Fibroblast of mammary gland (primary cell): ENCODE measurements at places on chromosomes 7 and 10.

- peak; percentile 22 for DNase-seq
These were observed 10.6 kb upstream of the LIPM start for GRCh38 chr10:88791924-88792323.

DNA sequence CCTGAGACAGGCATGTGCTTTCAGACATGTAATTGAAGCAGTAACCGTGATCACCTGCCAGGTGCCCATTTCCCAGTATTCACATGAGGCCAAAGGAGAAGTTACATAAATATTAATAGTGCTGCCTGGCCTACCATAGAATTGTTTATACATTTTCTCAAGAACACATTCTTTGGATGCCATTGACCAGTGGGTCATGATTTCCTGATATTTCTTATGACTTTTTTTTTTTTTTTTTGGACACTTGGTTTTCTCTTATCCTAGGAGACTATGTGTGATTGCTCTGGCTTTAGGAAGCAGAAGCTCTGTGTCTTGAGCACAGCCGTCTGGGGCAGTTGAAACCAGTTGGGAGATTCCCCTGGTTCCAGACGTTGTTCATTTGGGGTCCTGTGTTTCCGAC lies 143.9 kb upstream of the NPS start:
- peak; percentile 15 for DNase-seq

DNA sequence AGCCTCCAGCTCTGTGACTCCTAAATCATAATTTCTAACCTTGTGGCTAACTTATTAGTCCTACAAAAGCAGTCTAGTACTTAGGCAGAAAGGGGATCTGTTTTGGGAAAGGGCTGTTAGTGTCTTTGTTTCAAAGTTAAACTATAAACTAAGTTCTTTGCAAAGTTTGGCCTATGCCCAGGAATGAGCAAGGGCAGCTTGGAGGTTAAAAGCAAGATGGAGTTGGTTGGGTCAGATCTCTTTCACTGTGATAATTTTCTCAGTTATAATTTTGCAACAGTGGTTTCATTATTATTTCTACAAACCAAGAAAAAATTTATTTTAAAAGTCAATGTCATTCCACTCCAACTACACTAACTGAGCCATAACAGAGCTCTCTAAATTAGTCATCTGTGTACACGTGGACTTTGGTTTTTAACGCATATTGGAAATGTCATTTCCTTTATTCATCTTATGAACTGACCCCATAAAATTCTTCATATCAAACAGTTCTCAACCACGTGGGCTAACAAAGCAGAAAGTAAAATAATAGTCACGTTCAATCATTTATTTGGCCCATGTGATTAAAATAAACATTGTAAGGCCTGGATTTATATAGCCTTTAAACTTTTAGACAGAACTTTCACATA lies 143.2 kb upstream of the C7orf33 start:
- peak; percentile 21 for DNase-seq

DNA sequence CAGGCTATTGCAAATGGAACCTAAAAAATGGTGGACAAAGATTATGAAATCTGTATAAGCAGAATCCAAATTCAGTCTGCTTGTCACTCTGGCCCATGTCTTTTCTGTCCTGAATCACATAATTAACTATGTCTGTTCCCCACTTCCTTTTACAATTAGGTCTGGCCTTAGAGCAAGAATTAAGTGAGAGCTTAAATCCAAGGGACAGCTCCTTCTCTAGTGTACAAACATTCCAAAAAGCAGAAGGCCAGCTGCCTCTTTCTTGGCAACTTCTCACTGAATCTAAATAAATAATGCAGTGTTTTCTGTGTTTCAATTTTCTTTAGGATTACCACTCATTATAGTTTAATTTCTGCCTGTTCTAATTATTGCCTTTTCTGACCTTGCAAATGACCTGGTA lies 39.3 kb upstream of the NEBL start:
- DNase-seq = no peak

DNA sequence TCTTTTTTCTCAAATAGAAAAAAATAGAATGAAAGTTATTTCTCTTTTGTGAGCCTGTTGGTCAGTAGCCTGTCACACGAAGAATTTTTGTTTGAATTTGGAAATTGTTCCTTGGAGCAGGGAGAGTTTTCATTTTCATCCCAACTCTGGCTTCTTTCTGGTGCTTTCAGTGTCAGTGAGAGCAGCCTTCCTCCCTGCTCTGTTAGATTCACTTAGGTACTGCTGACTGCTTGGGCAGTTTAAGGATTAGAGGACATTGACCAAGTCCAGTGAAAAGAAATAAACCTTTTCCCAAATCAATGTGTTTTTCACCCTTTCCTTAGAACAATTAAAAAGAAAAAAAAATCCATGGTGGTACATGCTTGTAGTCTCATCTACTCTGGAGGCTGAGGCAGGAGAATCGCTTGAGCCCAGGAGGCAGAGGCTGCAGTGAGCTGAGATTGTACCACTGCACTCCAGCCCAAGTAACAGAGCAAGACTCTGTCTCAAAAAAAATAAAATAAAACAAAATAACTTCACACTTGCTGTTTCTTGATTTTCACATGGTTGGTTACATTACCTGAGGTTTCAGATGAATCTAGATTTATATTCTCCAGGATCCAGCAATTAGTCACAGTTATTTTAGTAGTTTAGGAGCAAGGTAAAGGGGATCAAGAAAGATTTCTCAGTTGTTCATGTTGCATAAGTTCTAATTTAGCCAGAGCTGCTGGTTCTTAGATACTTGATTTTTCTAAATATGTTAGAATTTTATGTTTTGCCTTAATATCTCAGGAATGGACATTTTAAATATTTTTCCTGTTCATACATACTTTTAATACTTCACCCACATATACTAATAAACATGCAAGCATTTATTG lies 63.1 kb downstream of the ZNRF2 start:
- DNase-seq = no peak

GRCh38 chr10:123583639-123584418 lies 82.3 kb upstream of the GPR26 start:
- DNase-seq = peak; percentile 76

DNA sequence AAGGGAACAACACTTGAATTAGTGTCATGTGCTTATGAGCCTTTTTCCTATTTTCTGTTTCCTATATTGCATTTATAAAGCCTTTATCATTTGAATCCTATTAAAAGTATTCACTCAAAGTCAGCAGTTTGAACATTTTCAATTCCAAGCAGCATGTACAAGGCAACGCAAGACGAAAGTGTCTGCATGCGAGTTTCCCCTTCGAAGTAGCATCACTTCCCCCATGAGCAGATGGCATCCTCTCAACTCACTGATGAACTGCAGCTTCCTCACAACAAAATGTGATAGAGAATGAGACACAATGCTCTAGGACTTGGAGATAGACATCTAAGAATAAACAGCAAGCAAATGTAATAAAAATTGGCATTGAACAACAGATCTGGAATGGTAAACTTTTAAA lies 270.7 kb downstream of the PRPF18 start:
- DNase-seq = no peak

GRCh38 chr10:45325116-45325515 lies 9.7 kb upstream of the OR13A1 start:
- no peak for DNase-seq

DNA sequence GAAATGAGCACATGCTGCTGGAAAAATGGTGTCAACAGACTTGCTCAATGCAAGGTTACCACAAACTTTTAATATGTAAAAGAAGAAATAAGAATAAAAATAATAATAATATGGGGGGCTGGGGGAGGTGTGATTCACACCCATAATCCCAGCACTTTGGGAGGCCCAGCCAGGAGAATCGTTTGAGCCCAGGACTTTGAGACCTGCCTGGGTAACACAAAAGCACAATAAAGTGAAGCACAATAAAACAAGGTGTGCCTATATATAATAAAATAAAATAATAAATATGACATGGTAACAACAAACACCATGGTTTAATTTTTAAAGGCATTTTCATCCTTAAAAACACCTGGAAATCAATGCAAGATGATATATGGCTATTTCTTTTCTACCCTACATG lies 25.1 kb downstream of the EIF3A start:
- DNase-seq = no peak

GRCh38 chr7:26370011-26370410 lies 78.3 kb downstream of the SNX10 start:
- DNase-seq = no peak

DNA sequence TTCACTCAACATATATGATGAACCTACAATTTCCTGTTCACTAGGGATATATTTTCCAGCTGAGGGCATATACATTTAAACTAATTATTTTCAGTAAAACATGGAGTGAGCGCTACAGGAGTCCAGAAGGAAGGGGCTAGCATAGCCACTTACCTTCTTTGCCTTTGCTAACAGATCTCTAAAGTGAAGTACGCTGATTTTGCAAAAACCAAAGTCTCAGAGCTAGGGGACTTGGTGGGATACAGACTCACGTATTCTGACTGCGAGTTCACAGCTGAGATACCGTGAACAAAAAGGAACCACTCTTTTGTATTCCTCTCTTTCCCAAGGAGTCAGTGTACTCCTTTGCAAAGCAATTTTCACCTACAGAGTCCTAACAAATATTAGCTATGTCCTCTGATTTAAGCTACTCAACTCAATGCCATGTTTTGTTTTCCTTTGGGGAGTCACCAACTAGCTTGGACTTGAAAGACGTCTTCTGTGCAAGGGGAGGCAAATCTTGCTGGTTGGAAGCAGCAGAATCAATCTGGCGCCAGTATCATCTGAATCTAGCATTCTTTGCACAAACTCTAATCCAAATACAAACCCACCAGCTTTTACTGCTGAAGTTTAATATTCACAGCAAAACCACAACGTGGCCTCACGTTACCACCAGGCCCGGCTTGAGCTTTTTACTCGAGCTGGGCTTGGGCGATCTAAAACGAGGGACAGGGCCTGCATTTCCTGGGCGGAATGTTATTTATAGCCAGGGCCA lies 657 bp downstream of the CDNF start:
- DNase-seq = peak; percentile 36

- no peak for DNase-seq
These were observed 234.1 kb downstream of the STK31 start for GRCh38 chr7:23944131-23944530.

DNA sequence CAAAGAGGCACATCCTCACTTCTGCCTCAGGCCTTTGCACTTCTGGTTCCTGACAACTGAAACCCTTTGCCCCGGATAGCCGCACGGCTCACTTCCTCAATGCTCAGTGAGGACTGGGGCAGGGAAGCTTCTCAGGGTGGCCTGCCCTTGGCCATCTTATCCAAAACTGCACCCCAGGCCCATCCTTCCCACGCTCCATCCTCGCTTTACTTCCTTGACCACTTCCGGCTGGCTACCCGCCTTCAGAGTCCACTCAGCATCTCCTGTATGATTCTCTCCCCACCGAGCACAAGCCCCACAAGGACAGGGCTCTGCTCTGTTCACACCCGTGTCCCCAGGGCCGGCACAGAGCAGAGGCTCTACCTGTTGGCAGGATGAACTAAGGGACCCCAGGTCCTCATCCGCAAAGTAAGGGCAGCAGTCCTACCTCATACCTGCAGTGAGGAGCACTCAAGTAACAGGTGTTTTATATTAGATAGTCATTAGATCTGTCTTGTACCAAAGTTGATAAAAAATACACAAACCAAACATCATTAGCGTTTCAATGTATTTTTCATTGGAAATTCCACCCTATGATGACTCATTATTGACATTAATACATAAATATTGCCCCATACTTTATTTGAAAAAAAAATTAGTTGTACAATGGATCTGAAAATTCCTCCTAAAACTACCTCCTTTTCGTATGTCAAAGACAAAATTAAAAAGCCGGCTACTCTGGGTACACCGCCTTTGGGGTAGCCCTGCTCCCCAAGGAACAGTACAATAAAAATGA lies 35.0 kb downstream of the GNA12 start:
- no peak for DNase-seq

- peak; percentile 52 for DNase-seq
These were observed 631 bp downstream of the POR start for GRCh38 chr7:75915416-75916156.

GRCh38 chr7:46139079-46139478 lies 218.0 kb upstream of the IGFBP3 start:
- DNase-seq = peak; percentile 40

DNA sequence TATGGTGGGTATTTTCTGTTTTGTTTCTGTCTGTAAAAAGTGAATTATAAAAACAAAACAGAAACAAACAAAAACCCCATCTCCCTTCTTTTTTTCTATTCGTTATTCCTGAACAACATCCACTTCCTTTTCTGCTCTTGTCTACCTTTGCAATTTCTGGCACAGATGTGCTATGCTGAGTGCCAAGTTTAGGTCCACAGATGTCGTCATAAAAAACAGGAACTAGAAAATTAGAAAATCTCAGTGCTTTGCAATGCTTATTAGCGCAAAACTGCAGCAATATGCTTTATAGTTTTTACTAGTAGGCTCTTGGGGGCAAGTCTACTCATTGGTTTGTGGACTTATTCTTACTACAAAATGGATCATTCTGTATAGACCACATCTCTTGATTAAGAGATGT lies 94.2 kb upstream of the PRKCQ start:
- DNase-seq = no peak

GRCh38 chr7:45081670-45081974 lies 7.1 kb downstream of the NACAD start:
- no peak for DNase-seq

- DNase-seq = no peak
These were observed 52.8 kb upstream of the ENO4 start for GRCh38 chr10:116796469-116796868.

DNA sequence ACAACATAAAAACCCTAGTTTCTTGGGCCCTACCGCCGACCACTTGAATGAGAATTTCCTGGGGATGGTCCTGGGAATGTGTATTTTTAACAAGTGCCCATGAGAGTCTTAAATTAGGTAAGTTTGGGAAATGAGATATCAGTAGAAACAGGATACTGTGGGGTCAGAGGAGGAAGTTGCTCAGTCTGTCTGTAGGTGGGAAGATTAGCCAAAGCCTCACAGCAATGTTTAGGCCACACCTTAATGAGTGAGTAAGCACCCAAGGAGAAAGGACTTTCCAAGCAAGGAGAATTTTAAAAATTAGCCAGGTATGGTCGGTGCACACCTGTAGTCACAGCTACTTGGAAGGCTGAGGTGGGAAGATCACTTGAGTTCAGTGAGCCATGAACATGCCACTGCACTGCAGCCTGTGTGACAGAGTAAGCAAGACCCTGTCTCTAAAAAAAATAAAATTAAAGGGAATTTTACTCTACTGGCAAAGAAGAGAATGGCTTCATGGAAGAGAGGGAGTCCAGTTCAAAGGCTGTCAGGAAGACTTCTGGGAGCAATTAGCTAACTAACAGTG lies 31.9 kb downstream of the PAPSS2 start:
- DNase-seq = no peak

DNA sequence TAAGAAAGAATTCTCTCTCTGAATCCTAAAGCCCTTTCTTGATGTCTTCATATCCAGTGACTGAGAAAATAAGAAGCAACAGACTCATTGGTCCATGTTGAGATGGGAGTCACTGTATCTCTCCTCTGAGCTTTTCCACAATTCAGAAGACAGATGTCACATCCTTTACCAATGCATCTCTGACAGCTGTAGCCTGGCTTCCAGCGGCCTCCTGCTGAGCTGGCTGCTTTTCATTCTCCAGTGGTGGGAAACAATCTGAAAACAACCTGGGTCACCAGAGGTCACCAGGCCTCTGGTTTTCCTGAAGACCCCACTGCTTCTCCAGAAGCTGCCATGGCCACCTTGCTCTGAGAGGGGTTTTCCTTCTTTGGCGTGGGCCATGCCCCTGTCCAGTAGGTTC lies 18.3 kb upstream of the RPA3 start:
- no peak for DNase-seq
